ENCODE measurements at places on chromosomes 4 and X.

DNA sequence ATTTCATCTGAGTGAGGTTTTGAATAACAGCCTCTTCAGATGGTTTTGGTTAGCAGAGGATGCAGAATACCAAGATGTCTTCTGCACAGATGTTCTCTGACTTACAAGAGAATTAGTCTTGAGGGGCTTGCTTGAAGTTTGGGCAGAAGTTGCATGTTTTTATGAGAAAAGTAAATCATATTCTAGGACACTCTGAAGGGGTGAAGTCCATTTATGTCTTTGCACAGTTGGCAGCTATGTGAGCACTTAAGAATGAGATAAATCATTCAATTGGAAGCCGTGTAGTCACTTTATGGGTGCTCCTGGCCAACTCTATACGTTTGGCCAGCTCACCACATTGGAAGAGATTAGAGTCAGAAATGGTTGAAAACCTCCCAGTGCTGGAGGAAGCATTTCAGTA lies 252.7 kb upstream of the KCNIP4 start:
- DNase-seq: no peak

GRCh38 chr4:48968814-48969213 lies 17.3 kb upstream of the CWH43 start:
- DNase-seq: no peak

- DNase-seq: no peak
Measured at GRCh38 chr4:87097075-87097474, 123.3 kb downstream of the KLHL8 start.

- no peak for DNase-seq
Measured at GRCh38 chrX:31433856-31434255, 362.0 kb upstream of the FTHL17 start.

- DNase-seq: no peak
Measured at GRCh38 chr4:38949411-38950051, 81.9 kb downstream of the FAM114A1 start.

GRCh38 chr4:26204249-26204825 lies 116.5 kb upstream of the RBPJ start:
- no peak for DNase-seq

DNA sequence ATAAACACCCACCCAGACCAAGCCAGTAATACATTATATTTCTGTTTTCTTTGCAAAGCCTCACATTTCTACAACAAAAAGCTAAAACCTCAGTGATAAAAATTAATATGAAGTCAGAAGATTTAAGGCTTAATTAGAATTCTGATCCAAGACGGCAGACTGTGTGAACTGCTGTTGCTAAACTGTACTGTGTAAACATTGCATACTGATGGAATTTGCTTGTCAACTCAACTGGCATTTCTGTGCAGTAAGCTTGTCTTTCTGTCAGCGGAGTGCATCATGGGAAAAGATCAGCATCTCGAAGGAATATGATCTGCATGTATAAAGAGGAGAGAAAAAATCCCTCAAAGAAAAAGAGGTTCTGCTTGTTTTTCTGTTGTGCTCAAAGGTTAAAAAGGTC lies 69.4 kb upstream of the SPANXB1 start:
- no peak for DNase-seq

- no peak for DNase-seq
Measured at GRCh38 chrX:123927845-123928244, 33.7 kb upstream of the STAG2 start.

DNA sequence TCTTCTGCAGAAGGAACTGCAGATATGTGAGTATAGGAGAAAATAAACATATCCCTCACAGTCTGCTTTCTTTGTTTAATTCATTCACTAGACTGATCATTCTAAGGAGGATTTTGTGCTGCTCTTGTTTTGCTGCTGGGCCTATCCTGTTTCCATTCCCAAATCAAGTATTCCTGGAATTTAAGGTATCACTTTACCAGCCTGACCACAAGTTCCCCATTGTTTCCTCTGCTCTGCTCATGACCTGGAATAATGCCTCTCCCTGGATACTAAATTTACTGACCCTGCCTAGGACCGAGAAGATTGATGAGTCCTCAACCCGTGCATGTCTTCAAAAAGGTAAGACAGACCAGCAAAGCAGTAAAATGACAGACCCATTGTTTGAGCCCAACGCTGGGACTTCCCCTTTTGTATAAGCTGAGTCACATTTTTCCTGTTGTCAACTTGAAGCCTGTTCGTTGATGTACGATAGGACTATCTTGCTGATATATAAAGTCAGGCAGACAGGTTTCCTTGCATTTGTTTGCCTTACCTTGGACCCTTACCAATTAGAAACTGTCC lies 85.5 kb upstream of the TET2 start:
- no peak for DNase-seq

- no peak for DNase-seq
Measured at GRCh38 chr4:17134100-17134499, 235.7 kb upstream of the LDB2 start.

DNA sequence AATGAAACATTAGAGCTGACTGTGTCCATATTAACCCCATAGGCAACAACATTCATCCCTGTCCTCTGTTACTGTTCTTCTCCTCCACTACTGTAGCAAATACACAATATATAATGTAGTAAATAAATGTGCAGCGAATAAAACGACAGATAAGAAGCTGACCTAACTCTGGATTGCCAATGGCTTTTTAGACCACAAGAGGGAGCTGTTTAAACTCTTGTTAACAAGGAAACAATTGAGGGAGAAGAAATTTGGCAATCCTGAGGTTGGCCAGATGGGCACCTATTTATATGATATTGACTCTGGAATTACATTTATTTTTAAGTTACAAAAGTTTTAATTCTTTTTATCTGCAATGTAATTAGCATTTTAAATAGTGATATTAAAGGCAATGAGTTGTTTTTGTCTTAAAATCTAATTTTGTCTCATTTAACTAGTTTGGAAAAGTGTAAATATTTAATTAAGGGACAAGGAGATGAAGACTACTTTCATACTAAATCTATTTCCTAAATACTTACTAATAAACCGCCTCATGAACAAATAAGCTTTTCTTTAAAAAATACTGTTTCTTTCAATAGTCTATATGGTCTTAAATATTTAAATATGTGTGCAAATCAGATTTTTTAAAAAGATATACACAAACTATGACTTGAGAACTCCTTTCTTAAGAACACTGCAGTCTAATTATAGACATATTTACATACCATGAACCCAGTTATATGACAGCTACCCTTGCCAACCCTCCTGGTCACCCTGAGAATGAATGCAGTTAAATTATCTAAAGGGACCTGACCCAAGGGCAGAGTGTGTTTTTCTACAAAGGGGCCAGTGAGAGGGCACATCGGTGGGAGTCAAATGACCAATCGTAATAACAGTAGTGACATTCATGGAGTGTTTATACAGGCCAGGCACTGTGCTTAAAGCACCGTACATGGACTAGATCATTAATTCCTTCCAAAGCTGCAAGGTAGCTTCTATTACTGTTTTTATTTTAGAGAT lies 52.9 kb upstream of the HPF1 start:
- DNase-seq: peak; percentile 47

DNA sequence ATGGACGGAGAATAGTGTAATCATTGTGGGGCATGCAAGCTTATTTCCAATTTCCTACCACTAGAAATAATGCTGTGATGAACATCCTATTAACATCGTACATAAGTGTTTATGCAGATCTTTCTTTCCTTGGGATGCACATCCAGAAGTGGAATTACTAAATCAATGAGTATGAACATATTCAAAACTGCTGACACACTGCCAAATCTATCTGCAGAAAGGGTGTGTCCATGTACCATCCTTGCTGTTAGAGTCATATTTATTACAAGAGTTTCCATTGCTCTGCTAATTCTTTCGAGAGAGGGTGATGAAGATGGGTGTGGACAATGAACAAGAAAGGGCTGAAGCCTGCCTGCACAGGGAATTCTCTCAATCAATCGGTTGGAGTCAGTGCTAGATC lies 82.6 kb downstream of the GPC4 start:
- no peak for DNase-seq

- no peak for DNase-seq
Measured at GRCh38 chrX:120366794-120367193, 4.9 kb downstream of the ATP1B4 start.

DNA sequence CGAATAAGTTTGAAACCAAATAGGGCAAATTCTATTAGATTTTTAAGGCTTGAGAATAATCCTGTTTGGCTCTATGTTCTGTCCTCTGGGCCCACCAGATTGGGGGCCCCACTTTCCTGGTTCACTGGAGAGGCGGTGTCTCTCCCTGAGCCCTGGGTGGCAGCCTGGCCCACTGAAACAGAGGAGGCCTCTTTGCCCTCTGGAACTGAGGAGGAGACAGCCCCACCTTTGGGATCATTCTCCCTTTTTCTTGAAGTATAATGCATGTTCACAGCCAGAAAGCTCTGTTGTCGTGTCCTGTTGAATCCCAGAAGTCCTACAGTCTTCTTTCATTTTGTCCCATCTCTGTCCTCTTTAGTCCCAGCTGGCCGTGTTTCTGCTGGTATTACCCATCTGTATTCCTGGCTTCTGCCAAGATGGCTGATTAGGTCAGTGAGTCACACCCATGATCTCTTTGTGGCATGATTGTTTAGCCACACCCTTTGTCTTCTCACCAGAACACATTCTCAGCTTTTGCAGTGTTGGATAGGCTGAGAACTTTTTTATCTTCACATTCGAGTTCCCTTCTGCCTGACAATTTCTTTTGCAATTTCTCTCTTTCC lies 8.1 kb upstream of the TBC1D25 start:
- no peak for DNase-seq

All from hepatic stellate cell (primary cell).